DMS79 treated with DMSO at 0.1 percent for 48 hours (cell line): ENCODE measurements at places on chromosomes 2 and 18.

GRCh38 chr2:198096002-198096401, 291.6 kb downstream of the PLCL1 start:
- DNase-seq, result no peak

DNA sequence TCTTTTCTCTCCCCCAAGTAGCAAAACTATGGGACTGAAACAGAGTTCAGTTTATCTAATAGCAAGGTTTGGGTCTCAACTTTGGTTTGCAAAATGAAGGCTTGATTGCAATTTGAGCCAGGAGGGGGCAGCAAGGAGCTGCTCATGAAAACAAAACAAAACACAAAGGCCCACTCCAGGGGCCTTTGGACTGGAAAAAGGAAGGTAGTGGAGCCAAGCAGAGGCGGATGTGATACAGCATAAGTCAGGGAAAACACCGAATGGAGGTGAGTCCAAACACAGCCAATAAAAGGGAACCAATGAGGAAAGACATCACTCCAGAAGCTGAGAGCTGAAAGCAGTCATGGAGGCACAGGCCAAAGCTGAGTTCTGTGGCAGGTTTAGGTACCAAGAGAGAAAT, 799.7 kb upstream of the ACVR2A start:
- DNase-seq, result no peak

DNA sequence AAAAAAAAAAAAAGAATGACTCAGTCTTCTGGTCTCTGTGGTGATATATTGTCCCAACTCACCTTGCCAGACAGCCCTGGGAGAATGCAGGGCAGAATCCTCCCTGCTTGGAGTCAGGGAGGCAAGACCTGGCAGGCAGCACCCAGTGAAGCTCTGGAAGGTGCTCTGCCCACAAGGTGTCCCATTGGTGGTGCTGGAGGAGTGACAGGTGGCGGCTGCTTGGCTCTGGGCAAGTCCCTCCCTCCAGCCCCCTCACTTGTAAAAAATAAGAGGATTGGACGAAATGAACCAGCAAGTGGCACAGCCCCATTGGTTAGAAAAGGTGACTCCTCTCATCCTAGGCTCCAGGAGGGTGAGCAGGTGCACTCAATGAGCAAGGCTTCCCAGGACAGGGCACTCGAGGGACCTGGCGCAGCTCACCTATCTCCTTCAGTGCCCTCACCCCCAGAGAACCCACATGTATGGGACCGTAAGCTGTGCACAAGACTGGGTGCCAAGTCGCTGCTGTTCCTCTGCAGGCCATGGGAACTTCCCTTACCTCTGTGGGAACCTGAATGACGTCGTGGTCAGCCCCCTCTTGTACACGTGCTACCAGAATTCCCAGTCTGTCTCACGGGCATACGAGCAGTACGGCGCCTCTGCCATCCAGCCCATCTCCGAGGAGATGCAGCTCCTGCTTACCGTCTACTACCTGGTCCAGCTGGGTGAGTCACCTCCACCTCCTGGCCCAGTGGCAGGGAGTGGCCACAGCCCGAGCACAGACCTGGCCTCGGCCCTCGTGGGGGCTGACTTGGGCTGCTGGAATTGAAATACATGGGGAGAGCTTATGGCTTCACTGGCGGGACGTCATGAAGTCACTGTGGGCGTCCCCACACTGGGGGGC, 54.6 kb downstream of the GREB1 start:
- no peak for DNase-seq

- peak; percentile 47 for DNase-seq
Measured at GRCh38 chr2:46876741-46877384, 38.7 kb downstream of the MCFD2 start.

DNA sequence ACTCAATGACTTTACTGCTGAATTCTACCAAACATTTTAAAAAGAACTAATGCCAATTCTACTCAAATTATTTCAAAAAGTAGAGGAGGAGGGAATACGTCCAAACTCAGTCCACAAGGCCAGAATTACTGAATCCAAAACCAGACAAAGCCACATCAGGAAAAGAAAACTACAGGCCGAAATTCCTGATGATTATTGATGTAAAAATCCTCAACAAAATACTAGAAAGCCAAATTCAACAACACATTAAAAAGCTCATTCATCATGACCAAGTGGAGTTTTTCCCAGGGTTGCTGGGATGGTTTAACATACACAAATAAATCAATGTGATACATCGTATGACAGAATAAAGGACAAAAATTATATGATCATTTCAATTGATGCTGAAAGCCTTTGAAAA, 103.9 kb upstream of the UBE2E3 start:
- no peak for DNase-seq

DNA sequence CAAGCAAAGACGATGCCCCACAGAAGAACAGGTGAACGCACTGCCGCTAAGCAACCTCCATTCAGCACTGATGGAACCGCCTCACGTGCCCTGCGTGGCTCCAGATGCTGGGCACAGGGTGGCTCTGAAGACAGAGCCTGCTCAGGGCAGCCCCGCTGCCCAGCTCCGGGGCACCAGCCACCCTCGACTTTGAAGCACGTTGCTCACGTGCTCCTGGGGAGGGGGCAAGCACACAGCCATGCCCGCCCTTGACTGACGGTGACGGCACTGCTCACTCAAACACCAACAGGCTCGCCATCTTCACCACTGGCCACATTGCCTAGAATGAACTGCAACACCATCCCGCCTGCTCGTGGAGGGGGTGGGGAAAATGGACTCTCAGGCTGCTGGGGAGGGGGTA, 251.3 kb downstream of the HDAC4 start:
- no peak for DNase-seq

DNA sequence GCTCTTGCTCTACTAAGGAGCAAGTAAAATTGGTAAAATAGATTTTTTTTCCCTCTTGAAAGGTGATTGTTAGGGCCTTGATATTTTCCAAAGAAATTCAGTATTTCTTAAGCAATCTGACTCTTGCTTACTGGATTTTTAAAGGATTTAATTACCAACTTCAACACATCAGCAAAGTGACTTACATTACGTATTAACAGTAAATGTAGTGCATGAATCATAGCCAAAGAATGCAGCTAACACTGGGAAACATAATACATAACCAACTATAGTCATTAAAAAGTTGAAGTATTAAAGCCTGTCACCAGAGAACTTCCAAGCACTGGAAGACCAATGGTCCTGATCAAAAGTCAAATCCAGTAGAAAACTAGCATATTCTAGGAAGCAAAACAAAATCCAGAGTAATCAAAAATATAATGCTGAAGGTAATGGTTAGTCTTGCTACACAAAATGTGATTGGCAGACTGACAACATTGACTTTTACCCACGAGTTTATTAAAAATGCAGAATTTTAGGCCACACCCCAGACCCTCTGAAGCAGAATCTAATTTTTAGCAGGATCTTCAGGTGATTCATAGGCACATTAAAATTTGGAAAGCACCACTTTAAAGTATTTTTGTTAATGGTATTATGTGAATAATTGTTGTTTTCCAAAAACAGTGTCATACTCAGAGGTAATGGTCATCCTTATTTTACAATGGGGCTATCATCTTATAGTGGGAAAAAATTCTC, 31.8 kb upstream of the CAVIN2 start:
- no peak for DNase-seq

DNA sequence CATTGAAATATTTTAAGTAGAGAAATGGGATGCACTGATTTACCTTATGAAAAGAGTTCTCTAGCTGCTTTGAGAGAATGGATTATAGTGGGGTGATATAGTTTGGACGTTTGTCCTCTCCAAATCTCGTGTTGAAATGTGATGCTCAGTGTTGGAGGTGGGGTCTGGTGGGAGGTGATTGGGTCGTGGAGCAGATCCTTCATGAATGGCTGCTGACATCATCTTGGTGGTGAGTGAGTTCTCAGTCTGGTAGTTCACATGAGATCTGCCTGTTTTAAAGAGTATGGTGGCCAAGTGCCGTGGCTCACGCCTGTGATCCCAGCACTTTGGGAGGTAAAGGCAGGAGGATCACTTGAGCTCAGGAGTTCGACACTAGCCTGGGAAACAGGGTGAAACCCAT, 58.7 kb upstream of the SH3RF3 start:
- no peak for DNase-seq

DNA sequence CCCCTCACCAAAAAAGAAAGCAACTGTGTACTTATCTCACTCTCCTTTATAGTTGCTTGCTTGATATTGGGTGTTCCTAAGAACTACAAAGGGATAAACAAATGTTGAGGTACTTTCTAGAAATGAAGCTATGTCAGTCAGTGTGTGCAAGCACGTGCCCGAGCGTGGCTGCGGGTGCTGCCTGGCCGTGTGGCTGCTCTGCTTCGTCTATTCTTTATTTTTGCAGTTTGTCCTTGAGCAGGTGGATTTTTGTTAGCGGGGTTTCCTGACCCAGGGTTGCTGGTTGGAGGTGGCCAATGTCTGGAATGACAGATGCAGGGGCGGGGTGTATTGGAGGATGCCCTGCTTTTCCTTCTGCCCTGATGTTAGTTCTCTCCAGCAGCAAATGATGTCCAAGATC, 62.6 kb downstream of the ACOXL start:
- no peak for DNase-seq

- no peak for DNase-seq
Measured at GRCh38 chr2:94774851-94775250, 96.4 kb upstream of the TEKT4 start.

- DNase-seq, result no peak
Measured at GRCh38 chr2:199916980-199917379, 5.9 kb downstream of the C2orf69 start.

- DNase-seq, result peak; percentile 80
Measured at GRCh38 chr18:44742718-44743311, 62.1 kb downstream of the SETBP1 start.

GRCh38 chr2:171545086-171545485, 22.8 kb downstream of the CYBRD1 start:
- no peak for DNase-seq

- no peak for DNase-seq
Measured at GRCh38 chr18:13416848-13417247, 198.3 kb downstream of the LDLRAD4 start.

GRCh38 chr2:85291425-85292023, 36.3 kb downstream of the TGOLN2 start:
- DNase-seq, result no peak

DNA sequence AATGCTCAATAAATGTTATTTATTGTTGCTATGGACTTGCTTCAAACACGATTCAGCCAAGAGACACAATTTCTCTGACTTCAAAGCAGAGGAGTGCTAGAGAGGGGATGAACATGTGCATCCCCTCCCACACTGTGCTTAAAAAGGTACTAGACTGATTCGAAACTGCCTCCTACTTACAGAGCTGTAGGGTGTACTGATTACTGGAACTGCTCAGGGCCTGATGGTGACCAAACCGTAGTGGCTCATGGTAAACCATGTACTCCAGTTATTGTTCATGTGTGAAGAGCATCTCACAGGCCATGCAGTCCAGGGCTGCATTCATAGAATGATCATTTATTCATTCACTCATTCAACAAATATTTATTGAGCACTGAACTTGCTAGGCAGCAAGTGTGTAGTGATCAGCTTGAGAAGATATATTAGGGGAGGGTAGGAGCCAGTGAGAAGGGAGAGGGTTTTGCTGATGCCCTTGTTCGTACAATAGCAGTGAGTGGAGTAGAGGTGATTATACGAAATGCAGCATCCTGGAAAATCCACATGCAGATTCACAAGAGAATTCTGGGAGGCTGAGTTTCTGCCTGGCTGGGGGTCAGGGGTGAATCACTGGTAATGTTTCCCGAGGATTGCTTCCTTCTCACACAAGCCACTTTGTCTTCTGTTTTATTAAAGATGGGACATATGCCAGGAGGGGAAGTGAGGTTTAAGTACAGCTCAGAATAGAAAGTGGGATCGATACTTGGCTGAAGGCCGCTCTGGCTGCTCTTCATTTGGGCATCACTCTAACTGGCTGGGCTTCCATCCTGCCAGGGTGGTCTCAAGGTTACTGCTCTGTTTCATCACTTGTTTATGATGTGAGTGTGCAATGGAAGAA, 245.4 kb downstream of the RAD51AP2 start:
- no peak for DNase-seq

GRCh38 chr18:61831071-61831470, 61.7 kb downstream of the RNF152 start:
- DNase-seq, result peak; percentile 55

DNA sequence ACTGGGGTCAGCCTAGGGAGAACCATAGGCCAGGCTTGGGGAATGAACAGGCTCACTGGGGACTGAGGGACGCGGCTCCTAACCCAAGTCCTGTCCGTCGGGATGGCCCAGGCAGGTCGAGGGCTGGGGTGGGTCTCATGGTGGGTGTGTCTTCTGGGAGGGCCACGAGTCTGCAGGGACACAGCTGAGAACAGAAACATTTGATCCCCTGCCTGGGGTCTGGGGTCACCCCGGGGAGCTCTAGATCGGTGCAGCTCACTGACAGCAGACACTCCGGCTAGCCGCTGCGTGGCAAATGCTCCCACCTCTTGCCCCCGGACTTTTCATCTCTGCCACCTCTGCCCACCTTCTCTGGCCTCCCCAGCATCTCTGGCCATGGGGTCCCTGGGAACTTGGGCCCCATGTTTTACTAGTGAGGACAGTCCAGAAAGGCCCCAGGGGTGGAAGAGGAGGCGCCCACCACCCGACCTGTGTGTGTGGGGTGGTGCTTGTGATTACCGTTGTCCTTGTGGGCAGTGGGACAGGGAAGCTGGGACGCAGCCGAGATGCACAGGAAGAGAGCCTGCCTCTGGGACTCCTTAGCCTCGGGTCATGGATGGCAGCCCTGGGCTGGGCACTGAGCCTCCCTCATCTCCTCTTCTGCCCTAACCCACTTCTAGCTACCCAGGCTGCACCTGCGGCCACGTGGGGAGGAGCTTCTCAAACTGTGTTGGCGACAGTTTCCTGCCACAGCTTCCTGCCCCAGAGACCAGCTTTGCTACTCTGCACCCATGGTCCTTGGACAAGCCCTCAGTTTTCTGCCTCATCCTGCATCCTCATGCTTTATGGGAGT, 4.9 kb downstream of the ZAP70 start:
- DNase-seq, result no peak

DNA sequence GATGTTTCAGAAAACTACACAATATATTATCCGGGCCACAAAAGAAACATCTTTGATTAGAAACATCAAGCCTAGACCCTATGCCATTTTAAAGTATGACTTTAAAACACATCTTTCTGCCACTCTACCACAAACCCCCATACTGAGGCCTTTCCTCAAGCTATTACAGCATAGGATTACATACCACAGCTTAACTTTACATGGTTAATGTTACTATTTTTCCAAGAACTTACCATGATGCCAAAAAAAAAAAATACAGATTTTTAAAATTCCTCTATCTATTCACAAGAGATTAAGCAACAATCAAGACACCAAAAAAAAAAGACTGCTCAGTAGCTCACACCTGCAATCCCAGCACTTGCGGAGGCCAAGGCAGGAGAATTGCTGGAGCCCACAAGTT, 9.0 kb downstream of the NCKAP1 start:
- no peak for DNase-seq

DNA sequence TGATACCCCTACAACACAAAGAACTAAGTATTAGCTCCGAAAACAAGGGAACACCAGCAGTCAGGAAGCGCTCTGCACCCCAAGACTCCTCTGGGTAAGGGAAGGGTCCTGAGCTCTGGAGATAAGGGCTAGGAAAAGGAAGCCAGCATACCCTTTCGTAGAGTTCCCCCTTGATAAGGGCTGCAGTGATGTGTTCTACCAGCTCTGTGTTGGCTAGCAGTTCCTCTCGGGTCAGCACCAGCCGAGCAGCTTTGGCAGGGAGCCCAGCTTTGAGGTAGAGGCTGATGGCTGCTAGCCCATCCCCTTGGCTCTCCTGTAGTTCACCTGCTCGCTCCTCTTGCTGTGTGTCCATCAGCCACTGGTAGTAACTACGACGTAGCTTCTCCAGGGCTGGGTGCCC, 18.9 kb downstream of the KRTCAP3 start:
- DNase-seq, result peak; percentile 30

GRCh38 chr18:4130734-4131719, 324.1 kb downstream of the DLGAP1 start:
- DNase-seq, result no peak

GRCh38 chr2:15049096-15049993, 416.8 kb downstream of the LRATD1 start:
- DNase-seq, result peak; percentile 12
